ENCODE measurements at places on chromosomes 2 and 18.

GRCh38 chr2:32478889-32479620 lies 122.2 kb downstream of the BIRC6 start:
- no peaks in the 10 kb centered on the region for H3K27me3 ChIP-seq
- peaks cover 31% of the 10 kb centered on the region for H3K36me3 ChIP-seq
- no peaks in the 10 kb centered on the region for H3K4me1 ChIP-seq
- DNase-seq = no peak
- no peak overlapping the region for H3K4me3 ChIP-seq
- H3K27ac ChIP-seq = no peak overlapping the region

DNA sequence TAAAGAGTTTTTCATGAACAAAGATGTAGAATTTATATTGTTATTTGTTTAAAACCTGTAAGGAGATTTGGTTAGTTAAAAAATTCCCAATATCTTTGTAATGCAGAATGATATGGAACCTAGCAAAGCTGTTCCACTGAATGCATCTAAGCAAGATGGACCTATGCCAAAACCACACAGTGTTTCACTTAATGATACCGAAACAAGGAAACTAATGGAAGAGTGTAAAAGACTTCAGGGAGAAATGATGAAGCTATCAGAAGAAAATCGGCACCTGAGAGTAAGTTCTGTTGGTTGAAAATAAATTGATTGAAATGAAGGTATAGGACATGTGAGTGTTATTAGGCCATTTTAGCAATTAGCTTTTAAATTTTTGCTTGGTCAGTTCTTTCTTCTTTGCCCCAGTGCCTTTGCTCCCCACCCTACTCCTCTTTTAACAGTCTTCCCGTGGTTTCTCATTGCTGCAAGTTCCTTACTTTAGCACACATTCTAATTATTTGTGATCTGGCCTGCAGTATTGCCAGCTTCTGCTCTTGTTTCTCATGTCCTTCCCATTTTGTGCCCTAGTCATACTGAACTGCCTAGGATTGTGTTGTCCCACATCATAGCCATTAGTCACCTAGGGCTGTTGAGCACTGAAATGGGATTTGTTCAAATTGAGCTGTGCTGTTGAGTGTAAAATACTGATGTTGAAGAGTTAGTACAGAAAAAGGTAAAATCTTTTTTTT lies 36.6 kb downstream of the VAPA start:
- no peak overlapping the region for H3K27ac ChIP-seq
- no peaks in the 10 kb centered on the region for H3K4me1 ChIP-seq
- DNase-seq = no peak
- H3K36me3 ChIP-seq = peaks cover 37% of the 10 kb centered on the region

DNA sequence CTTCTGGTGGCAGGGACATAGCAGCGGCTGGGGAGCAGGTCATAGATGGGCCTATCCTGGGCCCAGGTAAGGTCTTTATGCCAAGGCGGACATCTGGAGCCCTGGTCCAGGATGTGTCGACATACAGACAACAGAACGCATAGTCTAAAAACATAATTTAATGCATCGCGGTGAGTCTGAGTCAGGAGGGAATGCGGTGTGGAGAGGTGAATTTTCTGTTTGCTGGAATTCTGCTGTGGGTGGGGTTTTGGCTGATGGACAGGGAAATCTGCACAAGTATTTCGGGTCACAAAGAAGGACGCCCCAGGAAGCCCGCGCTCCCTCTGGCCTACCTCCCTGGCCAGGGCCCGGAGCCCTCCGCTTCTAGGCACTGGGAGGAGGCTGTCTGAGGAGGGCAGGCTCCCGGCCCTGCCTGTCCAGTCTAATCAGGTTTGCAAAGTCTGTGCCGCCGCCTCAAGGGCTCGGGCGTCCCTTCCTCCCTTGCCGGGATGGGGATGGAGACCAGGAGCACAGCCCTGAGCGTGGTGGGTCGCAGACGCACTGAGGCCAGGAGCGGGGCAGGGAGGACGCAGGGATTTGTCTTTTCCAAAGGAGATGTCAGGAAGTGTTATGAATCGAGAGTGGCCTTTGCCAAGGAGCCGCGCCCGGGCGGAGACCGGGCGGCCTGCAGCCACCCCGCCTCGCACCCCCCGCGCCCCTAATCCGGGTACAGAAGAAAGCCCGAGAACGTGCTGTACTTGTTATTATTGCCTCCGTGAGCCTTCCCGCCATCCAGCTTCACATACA lies 2.3 kb downstream of the C1QL2 start:
- no peak overlapping the region for H3K27ac ChIP-seq
- no peaks in the 10 kb centered on the region for H3K27me3 ChIP-seq
- H3K36me3 ChIP-seq = no peaks in the 10 kb centered on the region
- no peaks in the 10 kb centered on the region for H3K4me1 ChIP-seq
- peak overlapping the region; percentile 30 for H3K4me3 ChIP-seq

DNA sequence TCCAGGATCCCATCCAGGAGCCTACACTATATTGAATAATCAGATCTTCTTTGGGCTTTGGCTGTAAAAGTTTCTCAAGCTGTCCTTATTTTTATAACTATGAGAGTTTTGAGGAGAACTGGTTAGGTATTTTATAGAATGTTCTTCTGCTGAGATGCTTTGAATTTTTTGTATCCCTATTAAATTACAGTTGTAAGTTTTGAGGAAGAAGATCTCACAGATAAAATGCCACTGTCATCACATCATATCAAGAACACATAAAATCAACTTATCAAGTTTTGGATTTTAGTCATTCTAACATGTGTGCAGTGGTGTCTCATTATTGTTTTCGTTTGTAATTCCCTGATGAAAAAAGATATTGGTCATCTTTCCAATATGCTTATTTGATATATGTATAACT lies 260.2 kb upstream of the COL3A1 start:
- H3K27ac ChIP-seq = no peak overlapping the region
- no peaks in the 10 kb centered on the region for H3K4me1 ChIP-seq
- H3K4me3 ChIP-seq = no peak overlapping the region
- DNase-seq = no peak

GRCh38 chr2:155975734-155976133 lies 356.8 kb downstream of the NR4A2 start:
- H3K4me1 ChIP-seq = no peaks in the 10 kb centered on the region
- H3K4me3 ChIP-seq = no peak overlapping the region
- no peak for DNase-seq
- no peak overlapping the region for H3K27ac ChIP-seq
- H3K36me3 ChIP-seq = no peaks in the 10 kb centered on the region

DNA sequence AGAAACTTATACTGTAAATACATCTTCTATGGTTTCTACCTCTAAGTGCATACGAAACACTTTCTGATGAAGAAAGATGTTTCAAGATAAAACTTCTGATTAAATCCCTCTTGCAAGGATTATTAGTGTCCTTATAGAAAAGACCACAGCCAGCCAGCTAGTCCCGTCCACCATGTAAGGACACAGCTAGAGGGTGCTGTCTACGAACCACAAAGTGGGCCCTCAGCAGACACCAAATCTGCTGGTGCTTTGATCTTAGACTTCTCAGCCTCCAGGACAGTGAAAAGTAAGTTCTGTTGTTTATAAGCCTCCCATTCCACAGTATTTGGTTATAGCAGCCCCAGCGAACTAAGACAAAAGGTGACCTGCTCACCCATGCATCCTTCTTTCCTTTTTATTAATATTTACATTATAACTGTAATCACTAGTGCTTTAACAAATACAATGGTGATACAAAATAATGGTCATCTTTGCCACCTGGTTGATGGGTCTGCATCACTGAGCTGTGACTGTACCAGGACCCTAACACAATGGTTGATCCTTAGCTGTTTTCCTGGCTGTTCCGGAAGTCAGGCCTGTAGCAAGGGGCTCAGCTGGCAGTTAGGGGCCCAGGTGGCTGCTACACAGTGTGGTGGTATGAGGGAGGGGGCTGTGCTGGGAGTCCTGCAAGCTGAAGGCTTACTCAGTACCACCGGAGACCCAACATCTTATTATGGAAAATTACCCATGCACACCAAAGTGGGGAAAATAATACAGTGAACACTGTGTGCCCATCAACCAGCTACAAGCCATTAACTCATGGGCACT lies 108.5 kb upstream of the SMAD7 start:
- no peaks in the 10 kb centered on the region for H3K4me1 ChIP-seq
- no peak overlapping the region for H3K4me3 ChIP-seq
- H3K27me3 ChIP-seq = no peaks in the 10 kb centered on the region

- H3K4me1 ChIP-seq = peaks cover 3% of the 10 kb centered on the region
- H3K27ac ChIP-seq = peak overlapping the region; percentile 41
- no peak for DNase-seq
- no peaks in the 10 kb centered on the region for H3K36me3 ChIP-seq
- no peaks in the 10 kb centered on the region for H3K27me3 ChIP-seq
Observed at GRCh38 chr2:223418131-223418530, 184.0 kb downstream of the SCG2 start.

- no peaks in the 10 kb centered on the region for H3K27me3 ChIP-seq
- H3K4me3 ChIP-seq = no peak overlapping the region
- DNase-seq = peak; percentile 54
- no peaks in the 10 kb centered on the region for H3K4me1 ChIP-seq
- no peaks in the 10 kb centered on the region for H3K36me3 ChIP-seq
Observed at GRCh38 chr18:78511666-78512601, 467.7 kb upstream of the SALL3 start.

DNA sequence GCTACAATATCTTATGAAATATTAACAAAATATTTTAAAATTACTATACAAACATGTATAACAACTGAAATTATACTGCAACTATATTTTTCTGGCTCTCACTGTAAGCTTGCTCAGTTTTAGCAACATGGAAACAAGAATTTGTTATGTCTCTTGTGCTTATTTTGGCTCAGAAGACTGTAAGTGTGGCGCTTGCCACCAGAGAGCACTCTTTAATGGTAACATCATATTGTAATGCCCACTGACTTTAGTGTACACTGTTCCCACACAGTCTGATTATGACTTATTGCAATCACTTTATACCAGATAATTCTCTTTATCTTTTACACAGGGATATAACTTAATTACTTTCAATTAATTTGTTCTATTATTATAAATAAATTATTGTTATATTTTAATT lies 1500.6 kb upstream of the TMEFF2 start:
- no peaks in the 10 kb centered on the region for H3K36me3 ChIP-seq
- H3K4me1 ChIP-seq = no peaks in the 10 kb centered on the region
- H3K27me3 ChIP-seq = no peaks in the 10 kb centered on the region
- H3K4me3 ChIP-seq = no peak overlapping the region
- no peak overlapping the region for H3K27ac ChIP-seq
- DNase-seq = no peak

DNA sequence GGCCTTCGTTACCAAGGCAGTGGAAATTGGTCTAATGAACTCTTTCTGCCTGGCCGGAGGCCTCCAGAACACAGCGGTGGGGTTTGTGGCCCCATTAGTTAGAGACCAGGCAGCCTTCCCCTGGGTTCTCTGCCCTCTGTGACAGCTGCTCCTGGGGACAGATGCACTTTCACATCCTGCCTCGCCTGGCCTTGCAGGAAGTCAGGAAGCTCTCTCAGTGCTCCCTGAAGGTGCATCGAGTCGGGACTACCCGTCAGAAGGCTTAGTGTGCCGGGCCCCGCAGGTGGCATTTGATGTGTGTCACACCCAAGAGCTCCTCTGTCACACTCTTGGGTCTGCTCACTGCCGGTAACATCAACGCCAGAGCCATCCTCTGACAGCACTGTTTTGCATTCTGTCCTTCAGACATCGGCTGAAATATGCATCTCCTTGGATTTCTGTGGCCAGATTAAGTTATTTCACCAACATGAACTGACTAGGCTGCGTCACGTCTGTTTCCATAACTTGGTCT lies 158.3 kb downstream of the LDLRAD4 start:
- H3K4me1 ChIP-seq = peaks cover 6% of the 10 kb centered on the region
- H3K36me3 ChIP-seq = no peaks in the 10 kb centered on the region
- no peaks in the 10 kb centered on the region for H3K27me3 ChIP-seq

DNA sequence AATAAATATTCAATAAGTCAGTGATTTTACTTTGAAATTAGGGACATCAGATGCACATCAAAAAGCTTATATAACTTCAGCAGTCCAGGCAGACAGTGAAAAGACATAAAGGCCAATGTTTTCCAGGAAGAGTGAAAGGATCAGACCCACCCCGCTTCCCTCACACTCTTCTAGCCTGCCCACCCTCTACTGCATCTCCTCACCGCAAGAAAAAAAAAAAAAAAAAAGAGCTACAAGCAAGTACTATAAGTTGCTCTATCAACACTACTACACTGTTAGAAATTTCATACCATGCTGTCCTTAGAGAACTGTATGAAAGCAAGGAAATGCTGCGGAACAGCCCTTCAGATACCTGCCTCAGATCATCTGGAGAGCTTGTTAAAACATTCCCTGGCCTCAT lies 240.8 kb downstream of the ZEB2 start:
- no peak for DNase-seq
- H3K27me3 ChIP-seq = no peaks in the 10 kb centered on the region
- no peak overlapping the region for H3K27ac ChIP-seq
- no peak overlapping the region for H3K4me3 ChIP-seq
- no peaks in the 10 kb centered on the region for H3K36me3 ChIP-seq

DNA sequence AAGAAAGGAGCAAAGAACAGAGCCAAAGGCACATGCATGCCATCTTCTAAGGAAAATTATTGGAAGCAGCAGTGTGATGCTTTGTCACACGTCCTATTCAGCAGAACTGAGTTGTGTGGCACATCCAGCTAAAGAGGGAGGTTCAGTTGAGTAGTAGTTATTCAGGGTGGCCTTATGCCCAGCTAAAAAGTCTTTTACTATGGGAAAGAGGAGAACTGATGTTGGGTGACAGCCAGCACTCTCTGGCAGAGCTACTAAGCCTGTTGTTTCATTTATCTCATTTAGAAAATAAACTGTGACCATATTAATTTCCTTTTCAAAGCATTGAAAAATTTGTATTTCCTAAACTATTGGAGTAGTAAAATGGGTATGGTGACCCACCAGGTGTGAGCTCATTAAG lies 18.5 kb downstream of the ITGA6 start:
- no peak for DNase-seq
- H3K4me1 ChIP-seq = no peaks in the 10 kb centered on the region
- no peak overlapping the region for H3K4me3 ChIP-seq
- H3K27ac ChIP-seq = no peak overlapping the region
- no peaks in the 10 kb centered on the region for H3K27me3 ChIP-seq

GRCh38 chr2:217105733-217106649 lies 246.1 kb upstream of the TNP1 start:
- no peaks in the 10 kb centered on the region for H3K36me3 ChIP-seq
- H3K4me1 ChIP-seq = peaks cover 18% of the 10 kb centered on the region
- DNase-seq = peak; percentile 48
- H3K27ac ChIP-seq = peak overlapping the region; percentile 86
- H3K4me3 ChIP-seq = no peak overlapping the region

DNA sequence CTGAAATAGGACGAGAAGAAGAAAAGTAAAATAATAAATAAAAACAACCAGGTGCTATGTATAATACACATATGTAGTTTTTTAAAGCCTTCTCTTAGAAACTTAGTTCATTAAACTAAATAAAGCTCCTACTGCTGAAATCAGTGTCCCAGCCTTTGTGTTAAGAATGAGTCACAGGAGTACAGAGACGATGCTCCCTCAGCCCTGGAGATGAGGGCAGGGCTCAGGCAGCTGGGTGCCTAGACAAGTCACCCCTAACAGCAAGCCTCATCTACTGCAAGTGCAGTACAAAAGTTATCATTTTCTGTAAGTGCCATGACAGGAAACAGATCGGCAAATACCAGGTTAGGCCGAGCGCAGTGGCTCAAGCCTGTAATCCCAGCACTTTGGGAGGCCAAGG lies 18.2 kb downstream of the KIDINS220 start:
- peaks cover 10% of the 10 kb centered on the region for H3K4me1 ChIP-seq
- peak overlapping the region; percentile 88 for H3K27ac ChIP-seq
- H3K36me3 ChIP-seq = peaks cover 4% of the 10 kb centered on the region
- no peaks in the 10 kb centered on the region for H3K27me3 ChIP-seq
- DNase-seq = no peak

- H3K27ac ChIP-seq = no peak overlapping the region
- no peak overlapping the region for H3K4me3 ChIP-seq
- no peaks in the 10 kb centered on the region for H3K27me3 ChIP-seq
- DNase-seq = no peak
Observed at GRCh38 chr2:44777537-44777936, 164.0 kb upstream of the SIX3 start.

Data from ascending aorta (tissue), 2 donors.